ENCODE measurements at places on chromosomes 7 and 10. TPM values are rescaled to one million over a fixed set of nuclear protein-coding genes. Genes with fewer than 3 reads are reported as not detected.

PNLIPRP3 gene
- polyA plus RNA-seq = 0.23 TPM

NPY4R2 gene
- polyA plus RNA-seq = not detected

PWWP2B gene
- 9.8 TPM for polyA plus RNA-seq

EBLN1 gene
- polyA plus RNA-seq = 0.11 TPM

Data from thymus (tissue), 14 donors.